Pons (tissue), 1 donor: ENCODE measurements at places on chromosomes 2 and 18.

GRCh38 chr2:238761868-238762267, 86.0 kb upstream of the TWIST2 start:
- DNase-seq, result peak; percentile 1

- DNase-seq, result no peak
Observed at GRCh38 chr2:241676665-241677064, 9.9 kb downstream of the DTYMK start.

DNA sequence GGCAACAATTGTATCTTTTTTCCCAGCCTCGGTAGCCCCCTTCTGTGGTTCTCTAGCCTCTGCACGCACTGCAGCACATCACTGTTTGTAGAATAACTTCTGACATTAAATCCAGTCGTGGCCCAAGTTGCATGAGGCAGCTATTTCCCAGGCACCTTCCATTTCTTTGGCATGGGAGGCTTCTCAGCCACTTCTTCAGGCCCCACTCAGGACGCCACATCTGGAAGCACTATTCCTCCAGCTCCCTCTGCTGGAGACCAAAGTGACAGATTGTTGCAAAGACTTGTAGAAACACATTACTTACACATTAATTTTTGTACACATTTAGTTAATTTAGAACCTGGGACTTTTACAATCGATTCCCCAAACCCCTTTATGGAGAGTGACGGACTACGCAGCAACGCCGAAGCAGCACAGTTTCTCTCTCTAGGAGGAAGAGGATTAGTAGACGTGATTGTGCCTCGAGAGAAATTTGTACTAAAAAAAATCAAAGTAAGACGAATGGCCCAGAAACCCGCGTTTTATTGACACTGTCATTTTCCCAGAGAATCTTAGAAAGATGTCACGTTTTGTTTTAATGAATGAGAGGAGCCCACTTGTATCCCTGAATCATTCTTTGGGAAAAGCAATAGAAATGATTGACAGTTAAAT, 57.8 kb upstream of the RGPD5 start:
- peak; percentile 73 for DNase-seq

DNA sequence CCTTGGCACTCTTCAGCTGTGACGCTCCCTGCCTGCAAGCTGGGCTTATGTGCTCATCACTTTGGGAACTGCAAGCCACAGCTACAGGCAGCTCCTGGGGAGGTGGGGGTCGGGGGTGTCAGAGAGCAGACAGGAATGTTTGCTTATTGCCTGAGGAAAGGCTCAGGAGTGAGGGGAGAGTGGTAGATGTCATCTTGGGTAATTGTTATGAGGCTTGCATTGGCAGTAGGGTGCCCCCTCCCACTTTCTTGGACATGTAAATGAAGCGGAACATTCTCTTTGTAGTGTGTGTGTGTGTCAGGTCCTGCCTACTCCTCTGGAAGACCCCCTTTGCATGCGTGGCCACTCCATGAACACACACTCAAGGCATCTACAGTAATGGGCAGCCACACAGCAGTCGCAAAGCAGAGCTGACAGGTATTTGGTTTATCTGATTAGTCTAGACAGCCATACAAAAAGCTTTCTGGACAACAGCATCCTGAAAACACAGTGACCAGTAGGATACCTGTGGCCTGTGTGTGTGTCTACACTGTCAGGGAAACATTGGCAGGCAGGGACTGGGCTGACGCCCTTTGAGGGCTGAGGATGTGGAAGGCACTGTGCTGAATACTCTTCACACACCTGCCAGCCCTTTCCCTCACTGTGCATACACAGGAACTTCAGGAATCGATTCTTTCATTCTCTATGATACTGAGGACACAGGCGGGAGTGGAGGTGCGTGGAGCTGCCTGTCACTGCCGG, 17.1 kb upstream of the MC2R start:
- DNase-seq, result no peak

DNA sequence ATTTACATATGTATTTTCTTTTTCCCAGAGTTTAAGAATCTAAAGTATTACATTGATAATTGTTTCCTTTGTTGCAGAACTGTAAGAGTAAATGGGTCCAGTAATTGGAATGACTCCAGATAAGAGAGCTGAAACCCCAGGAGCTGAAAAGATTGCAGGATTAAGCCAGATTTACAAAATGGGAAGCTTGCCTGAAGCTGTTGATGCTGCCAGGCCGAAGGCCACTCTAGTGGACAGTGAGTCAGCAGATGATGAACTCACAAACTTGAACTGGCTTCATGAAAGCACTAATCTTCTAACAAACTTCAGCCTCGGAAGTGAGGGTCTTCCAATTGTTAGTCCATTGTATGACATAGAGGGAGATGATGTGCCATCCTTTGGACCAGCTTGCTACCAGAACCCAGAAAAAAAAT, 183.8 kb upstream of the STON1 start:
- DNase-seq, result peak; percentile 91

DNA sequence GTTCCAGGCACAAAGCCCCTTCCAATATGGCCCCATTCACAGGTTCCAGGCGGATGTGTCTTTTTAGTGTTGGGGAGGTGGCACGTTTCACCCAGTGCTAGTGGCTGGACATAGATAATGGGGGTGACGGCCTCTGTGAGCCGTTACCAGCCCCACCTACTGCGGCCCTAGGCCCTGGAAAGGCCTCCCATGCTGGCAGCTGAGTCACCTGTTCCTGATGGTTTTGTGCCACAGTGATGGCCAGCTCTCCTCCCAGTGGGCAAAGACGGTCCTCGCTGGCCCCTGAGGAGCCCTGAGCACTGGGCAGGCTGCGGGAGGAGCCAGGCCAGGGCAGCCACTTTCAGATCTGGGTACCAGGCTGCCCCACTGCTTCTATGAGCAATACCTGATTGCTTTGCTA, 40.0 kb upstream of the GPC1 start:
- no peak for DNase-seq
